H4 (cell line): ENCODE measurements at places on chromosomes 11 and 22.
A peak's percentile ranks its signal among the peaks of the same experiment; 100 is the strongest.

- DNase-seq = no peak
Observed at GRCh38 chr11:66700742-66701141, 23.1 kb upstream of the RBM4B start.

DNA sequence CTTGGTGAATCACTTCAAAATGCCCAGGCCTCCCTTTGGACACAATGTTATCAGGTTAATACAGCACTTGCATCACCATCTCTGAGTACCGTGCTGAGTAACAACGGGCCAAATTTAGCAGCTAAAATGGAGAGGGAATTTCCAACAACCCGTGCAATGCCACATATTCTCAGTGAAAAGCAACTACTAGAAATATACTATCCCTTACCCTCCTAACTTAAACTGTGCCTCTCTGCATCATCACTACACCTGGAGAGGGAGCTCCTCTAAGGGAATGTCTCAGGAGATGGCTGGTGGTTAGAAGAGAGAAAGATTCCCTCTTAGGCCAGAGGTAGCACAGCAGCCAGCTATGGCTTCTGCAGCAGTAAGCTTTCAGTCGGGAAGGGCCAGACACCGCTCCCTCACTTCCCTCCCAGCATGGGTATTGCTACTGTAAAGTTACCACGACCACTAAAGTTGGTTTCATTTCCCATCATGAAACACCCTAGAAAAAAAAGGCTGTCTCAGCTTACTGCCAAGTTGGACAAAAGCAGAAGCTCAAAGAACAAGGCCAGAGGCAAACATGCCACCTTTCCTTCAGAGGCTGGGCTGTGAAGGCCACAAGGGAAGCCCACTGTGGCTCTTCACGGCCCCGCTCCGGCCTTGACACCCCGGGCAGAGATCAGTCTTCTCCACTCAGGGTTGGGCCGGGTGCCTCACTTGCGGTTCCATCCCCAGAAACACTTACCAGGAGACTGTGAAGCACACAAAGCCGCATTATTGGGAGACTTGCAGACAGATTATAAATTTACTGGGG lies 3.9 kb downstream of the MAML2 start:
- DNase-seq = peak; percentile 40

DNA sequence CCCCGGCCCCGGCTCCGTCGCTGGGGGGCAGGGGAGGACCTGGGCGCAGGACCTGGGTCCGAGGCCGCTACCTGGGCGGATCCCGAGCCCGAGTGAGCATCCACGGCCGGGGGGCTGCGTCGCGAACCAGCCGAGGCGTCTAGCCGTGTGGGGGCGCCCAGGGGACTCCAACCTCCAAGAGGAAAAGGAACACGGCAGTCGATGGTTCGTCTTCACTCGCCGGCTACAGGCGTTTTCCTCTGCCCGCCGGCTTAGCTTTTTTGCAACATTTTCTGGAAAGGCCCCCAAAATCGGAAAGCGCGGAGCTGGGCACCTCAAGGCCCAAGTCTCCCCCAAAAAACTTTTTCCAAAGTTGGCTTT lies 666 bp downstream of the PDGFB start:
- DNase-seq = no peak

- no peak for DNase-seq
Observed at GRCh38 chr11:90220391-90220790, 2.5 kb downstream of the CHORDC1 start.

DNA sequence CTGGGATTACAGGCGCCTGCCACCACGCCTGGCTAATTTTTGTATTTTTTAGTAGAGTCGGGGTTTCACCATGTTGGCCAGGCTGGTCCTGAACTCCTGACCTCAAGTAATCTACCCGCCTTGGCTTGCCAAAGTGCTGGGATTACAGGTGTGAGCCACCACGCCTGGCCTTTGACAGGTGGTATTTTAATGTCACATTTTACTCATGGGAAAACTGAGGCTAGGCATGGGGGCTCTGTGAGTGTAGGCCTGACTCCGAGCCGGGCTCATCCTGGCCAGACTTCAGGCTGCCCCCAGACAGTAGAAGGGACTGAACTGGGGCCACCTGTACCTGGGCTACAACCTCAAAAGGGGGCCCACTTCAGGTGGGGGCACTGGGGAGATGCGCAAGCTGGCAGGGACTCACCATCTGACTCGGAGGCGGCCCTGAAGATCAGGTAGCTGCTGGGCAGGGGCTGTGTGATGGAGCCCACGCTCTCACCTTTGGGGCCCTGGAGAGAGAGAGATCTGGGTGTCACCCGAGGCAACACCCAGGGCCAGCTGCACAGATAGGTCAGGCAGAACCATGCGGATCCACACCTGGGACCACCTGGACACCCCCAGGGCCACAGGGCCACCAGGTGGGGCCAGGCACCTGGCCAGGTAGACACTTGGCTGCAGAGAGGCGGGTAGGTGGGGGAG lies 45.8 kb downstream of the OSBPL5 start:
- no peak for DNase-seq

DNA sequence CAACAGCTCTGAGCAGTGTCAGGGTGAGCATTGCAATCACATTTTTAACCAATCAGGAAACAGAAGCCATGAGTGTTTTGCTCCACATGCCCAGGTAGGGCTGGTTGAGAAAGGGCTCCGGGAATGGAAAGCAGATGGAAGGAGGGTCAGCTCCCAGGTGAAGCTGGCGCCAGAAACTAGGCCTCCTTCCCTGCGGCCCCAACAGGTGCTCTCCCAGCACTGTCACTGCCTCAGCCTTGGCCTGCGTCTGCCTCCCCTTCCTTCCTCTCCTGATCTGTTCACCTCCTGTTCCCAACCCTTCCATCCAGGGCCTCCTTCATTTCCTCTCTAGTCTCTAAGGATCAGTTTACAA lies 4.6 kb upstream of the VSIG10L2 start:
- DNase-seq = no peak

DNA sequence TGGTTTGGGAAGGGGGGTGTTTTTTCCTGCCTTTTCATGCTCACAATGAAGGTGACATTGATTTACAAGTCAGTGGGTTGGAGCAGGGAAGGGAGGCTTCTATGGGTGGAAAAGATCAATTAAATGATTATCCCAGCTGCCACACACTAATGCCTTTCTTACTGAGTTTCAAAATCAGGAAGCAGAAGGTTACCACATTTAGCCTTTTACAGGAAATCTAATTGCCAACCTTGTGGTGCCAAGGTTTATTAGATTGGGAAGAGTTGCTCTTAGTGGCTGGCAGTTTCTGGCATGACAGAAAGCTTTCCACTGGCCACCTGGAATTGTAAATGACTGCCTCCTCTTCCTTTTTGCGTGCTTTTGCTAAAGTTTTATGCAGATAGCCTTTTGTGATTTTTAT lies 98.7 kb downstream of the NAV2 start:
- no peak for DNase-seq
